Activated CD4-positive, alpha-beta T cell treated with anti-CD3 and anti-CD28 coated beads, Interleukin-2, amount 10 ng/mL, durations not matched to agents 24 days and 14 days (primary cell): ENCODE measurements at places on chromosomes 3 and 15. TPM values are rescaled to one million over a fixed set of nuclear protein-coding genes. Genes with fewer than 3 reads are reported as not detected.

DNA sequence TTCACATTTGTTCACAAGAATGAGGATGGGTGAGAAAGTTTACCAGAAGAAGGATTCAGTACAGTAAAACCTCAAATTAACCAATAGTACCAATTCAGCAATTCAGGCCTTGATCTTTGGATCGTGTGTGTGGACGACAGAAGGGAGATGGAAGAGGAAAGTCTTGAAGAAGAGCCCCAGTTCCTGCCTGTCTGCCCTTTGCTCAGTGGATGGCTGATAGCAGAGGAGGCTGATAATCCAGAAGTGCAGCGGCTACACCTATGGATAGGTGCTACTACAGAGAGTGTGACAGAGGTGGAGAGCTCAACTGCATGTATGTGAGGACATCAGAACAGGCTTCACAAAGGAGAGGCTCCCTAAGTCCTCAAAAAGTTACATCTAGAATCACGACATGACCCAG is 29.2 kb upstream of the PLXND1 start:
- DNase-seq, result no peak

GRCh38 chr3:197289726-197290125 is 8.7 kb downstream of the DLG1 start:
- no peak for DNase-seq

GRCh38 chr3:52570076-52570475 is 33.7 kb downstream of the UQCC5 start:
- peak; percentile 28 for DNase-seq

GRCh38 chr3:51535146-51536019 is 3.1 kb upstream of the RAD54L2 start:
- DNase-seq, result no peak

DNA sequence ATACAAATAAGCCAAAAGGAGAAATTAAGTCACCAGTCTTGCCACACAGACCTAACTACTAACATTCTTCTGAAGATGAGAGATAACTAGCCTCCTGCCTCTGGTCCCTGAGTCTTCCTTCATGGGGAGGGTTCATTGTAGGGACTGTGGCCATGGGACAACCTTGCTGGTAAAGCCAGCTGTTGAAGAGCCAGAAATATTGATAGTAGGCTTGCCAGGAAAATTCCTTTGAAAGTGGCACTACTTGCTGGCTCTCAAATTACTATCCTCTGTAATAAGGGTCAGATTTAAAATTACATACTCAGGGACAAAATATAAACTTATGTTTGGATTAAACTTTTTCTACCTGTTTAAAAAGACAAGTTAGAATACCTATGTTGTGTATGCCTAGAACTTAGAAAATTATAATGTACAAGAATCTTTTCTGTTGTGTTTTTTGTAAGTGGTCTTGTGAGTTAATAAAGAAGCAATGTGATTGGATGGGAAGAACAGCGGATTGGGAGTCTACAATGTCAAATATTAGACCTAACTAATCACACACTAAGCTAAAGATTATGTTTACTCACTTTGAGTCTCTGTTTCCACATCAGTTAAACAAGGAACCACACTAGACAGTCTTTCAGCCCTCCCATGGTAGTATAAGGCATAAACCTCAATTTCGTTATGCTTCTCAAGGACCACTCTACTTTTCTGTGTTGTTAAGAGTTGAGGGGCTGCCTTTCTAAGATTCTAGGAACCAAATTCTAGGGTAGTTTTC is 60.0 kb upstream of the TRIM71 start:
- DNase-seq, result no peak

- peak; percentile 56 for DNase-seq
These were observed 205.6 kb downstream of the NECTIN3 start for GRCh38 chr3:111277226-111277625.

- DNase-seq, result no peak
These were observed 21.8 kb downstream of the SPSB4 start for GRCh38 chr3:141072950-141073349.

DNA sequence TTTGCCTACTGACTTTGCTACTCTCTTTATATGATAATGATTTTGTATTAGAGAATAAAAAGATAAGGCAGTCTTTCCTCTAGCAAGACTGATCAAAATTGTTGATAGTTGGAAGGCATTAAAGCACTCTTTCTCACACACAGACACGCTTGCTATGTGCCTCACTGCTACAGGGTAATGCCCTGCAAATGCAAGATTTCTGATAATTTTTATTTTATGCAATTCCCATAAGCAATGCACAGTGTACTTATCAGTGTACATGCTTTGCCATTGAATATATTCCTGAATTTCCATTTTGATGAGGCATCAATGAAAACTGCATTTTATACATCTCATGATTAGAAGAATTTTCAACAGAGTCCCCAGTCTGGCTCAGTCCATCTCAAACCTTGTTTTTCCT is 263.2 kb downstream of the CHST2 start:
- DNase-seq, result no peak

- DNase-seq, result no peak
These were observed 28.5 kb upstream of the KCNMB2 start for GRCh38 chr3:178507507-178508442.

DNA sequence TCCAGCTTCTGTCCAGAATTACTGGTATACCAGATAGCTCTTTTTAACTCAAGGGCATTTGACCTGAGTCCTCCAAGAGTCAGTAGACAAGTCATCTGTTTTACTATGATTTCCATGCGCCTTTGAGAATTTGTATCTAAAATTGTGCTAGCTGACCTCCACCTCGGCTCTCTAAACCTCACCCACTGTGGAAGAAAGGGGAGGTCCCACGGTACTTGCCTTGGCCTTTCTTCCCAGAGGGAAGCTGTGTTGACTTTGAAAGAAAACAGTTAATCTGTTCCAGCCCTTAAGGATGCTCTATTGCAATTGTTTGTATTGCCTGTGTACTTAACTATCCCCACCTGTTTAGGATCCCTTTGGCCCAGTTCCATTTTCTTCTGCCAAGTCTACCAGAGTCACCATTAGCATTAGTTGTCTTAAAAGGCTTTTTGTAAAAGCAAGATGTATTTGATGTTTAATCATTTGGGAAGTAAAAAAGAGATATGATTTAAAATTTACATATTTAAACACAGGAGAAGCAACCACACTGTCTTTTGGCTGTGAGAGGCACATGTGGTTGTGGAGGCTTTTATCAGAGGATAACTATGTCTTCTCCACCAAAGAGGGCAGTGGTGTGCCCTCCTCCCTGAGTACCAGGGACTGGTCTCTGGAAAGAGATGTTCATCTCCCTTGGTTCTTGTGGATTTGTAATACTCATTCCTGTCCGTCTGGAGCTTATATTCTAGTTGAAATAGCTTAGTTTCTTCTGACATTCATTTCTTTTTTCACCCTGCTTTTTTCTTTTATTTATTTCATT is 88.8 kb downstream of the CRTC3 start:
- DNase-seq, result no peak

DNA sequence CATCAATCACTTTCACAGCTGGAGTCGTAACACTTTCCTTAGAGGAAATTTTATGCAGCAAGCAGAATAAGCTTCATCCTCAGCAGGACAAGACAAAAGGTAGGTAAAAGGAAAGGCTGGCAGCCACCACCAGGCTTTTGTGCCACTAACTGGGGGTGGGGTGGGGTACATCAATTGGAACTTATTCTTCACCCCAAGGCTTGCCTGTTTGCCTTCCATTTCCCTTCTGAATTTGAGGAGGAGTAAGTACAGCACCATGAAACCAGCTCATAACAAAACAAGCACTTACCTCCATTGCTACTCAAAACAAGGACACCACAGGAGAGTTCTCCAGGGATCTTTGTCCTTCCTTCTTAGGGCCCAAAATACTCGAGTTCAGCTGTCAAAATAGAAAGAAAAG is 296.8 kb downstream of the ARRDC4 start:
- no peak for DNase-seq

- no peak for DNase-seq
These were observed 55.1 kb upstream of the AGTR1 start for GRCh38 chr3:148642616-148643015.

DNA sequence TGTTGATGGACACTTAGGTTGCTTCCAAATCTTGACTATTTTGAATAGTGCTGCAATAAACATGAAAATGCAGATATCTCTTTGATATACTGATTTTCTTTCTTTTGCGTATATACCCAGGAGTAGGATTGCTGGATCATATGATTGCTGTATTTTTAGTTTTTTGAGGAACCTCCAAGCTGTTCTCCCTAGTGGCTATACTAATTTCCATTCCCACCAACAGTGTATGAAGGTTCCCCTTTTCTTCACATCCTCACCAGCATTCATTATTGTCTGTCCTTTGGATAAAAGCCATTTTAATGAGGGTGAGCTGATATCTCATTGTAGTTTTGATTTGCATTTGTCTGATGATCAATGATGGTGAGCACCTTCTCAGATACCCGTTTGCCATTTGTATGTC is 12.5 kb downstream of the PATL2 start:
- DNase-seq, result no peak

DNA sequence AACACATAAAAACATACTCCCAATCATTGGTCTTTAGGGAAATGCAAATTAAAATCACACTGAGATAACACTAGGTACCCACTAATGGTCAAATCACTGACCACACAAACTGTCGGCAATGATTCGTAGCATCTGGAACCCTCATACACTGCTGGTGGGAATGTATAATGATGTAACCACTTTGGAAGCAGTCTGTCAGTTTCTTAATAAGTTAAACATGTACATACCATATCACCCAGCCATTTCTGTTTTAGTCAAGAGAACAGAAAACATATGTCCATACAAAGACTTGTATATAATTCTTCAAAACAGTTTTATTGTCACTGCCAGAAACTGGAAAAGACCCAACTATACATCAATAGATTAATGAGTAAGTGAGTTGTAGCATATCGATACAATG is 63.3 kb upstream of the LRRC3B start:
- DNase-seq, result no peak

- DNase-seq, result no peak
These were observed 91.8 kb downstream of the MRPL46 start for GRCh38 chr15:88375234-88375927.

GRCh38 chr15:70617076-70617910 is 146.1 kb downstream of the UACA start:
- peak; percentile 46 for DNase-seq

- no peak for DNase-seq
These were observed 274.5 kb upstream of the RARB start for GRCh38 chr3:25153561-25153960.

DNA sequence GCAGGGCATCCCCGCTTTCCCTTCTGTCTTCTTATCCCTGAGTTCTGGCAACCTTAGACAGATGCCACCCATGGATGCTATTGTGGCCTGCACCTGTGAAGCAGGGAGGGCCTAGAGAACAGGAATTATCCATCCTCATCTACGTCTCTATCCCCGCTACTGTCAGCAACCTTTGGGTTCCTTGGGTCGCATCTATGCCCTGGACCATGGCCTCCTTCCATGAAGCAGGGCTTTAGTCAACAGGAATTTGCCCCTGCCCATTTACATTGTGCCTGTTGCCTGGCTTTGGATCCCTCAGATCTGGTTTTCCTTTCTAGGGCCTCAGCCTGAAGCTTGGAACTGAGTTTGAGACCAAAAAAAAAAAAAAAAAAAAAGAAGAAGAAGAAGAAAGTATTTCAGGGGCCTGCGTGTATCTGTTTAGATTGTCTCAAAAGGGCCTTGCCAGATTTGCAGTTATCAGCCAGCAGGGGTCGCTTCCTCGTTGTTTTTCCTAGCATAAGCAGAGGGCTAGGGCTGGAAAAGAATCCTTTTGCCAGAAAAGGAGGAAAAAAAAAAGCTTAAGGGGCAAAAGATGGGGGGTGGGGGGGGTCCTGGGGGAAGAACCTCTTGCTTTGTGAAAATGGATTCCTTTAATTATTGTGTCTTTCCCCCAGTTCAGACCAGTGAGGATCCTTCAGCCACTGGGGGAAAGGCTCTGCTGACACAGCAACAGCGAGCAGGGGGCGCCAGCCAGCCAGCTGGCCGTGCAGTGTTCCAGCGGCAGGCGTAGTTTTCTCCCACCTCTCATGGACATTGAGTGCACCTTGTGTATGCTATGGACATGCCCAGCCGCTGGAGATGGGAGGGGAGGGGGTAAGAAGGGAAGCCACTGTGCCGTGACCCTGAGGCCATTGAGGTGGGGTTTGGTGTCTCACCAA is 65.7 kb upstream of the ALDH1L1 start:
- DNase-seq, result peak; percentile 70

GRCh38 chr3:98199020-98199419 is 32.5 kb downstream of the OR5H15 start:
- DNase-seq, result no peak

GRCh38 chr15:78024883-78025282 is 52.6 kb downstream of the TBC1D2B start:
- no peak for DNase-seq

DNA sequence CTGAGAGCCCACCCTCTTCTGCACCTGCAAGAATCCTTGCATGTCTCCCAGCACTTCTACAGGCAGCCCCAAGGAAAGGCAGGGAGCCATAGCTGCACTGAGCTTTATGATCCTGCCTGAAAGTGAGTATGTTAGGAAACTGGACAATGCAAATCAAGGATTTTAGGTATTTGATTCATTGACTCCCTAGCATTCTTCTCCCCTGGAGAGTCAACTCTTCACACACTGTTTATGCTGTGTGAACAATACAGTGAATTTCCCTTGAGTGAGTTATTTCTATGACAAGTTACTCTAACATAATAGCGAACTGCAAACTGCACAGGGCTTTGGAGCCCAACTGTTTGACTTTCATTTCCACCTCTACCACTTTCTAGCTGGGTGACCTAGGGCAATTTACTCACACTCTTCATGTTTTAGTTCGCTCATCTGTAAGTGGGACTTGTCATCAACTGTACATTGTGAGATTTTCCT is 96.0 kb upstream of the PHLDB2 start:
- no peak for DNase-seq

DNA sequence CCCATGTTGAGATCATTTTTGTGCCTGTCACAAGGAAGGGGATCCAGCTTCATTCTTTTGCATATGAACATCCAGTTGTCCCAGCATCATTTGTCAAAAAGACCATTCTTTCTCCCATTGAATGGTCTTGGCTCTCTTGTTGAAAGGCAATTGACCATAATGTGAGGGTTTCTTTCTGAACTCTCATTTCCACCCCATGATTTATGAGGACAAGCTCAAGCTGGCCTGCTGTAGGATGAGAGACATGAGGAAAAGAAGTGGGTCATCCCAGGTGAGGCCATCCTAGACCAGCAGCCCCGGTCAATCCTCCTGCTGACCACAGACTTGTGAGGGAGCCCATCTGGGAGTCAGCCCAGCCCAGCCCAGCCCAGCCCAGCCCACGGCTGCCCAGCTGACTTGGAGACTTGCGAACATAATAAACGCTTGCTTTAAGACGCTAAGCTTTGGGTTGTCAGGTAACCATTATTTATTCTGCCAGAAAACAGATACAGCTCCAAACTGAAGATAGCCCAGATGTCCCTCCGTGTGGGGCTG is 69.0 kb downstream of the LINGO1 start:
- no peak for DNase-seq

GRCh38 chr3:102400142-102400541 is 34.7 kb upstream of the ZPLD1 start:
- DNase-seq, result no peak

The SH3GL3 gene
- not detected in 2 replicates for total RNA-seq

The IMP3 gene
- total RNA-seq, result 108 and 112 TPM in 2 replicates

The SLC51A gene
- total RNA-seq, result not detected in 2 replicates

The PAK2 gene
- total RNA-seq, result 81.1 and 92.5 TPM in 2 replicates

The KBTBD12 gene
- not detected in 2 replicates for total RNA-seq

The ABHD6 gene
- 9.8 and 10.8 TPM in 2 replicates for total RNA-seq
